ENCODE measurements at places on chromosomes 3 and 15.

GRCh38 chr3:194205675-194206133 is 69.8 kb downstream of the HES1 start:
- peak; percentile 63 for DNase-seq

DNA sequence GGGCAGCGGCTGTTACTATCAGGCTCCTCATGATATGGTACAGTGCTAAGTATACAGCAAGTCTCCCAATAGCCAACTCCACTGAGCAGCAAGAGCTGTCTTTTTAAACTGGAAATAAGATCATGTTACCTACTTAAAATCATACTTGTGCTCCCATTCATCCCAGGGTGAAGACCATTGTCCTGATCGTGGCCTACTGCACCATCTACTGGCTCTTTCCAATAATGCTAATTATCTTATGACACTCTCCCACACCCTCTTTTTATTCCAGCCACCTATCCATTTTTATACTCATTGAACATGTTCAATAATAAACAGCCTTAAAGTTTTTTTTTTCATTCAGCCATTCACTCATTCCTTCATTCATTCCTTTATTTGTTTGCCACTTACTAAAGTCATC is 117.7 kb downstream of the GBE1 start:
- no peak for DNase-seq

DNA sequence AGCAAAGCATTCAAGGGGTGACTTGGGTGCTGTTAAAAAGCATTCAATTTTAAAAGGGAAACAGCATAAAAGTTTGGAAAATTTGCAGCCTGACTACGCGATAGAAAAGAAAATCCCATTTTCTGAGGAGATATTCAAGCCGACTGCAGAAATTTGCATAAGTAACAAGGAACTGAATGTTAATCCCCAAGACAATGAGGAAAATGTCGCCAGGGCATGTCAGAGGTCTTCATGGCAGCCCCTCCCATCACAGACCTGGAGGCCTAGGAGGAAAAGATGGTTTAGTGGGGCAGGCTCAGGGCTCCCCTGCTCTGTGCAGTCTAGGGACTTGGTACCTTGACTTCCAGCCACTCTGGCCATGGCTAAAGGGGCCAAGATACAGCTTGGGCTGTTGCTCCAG is 93.1 kb downstream of the ISL2 start:
- DNase-seq = no peak

GRCh38 chr3:73786321-73786807 is 161.6 kb upstream of the PDZRN3 start:
- DNase-seq = no peak

DNA sequence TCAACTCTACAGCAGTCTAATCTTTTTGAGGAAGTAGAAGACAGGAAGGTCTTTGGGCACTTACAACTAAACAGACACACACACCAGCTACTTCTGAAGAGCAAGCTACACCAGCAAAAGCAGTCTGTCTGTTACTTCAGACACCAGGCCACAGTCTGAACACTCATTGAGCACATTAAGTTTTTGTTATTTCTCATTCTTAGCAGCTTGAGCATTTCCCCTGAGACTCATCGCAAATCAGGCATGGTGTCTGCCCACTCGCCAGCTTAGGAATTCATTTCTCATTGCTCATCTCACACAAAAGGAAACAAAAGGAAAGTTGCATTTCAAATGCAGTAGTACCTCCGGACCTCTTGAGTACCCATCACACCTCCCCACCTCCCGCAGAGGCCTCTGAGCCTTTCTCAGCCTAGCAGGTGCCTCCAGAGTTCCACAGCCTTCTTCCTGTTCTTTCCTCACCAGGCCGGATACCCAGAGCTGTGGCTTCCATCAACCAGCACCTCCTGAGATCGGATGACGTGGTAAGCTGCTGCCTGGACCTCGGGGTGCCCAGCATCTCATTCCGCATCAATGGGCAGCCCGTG is 302.0 kb downstream of the RYR3 start:
- DNase-seq = no peak

- no peak for DNase-seq
Measured at GRCh38 chr3:104907507-104907906, 459.2 kb upstream of the ALCAM start.

GRCh38 chr3:171364500-171364899 is 95.7 kb downstream of the TNIK start:
- no peak for DNase-seq

GRCh38 chr3:13064159-13064868 is 8.9 kb downstream of the IQSEC1 start:
- DNase-seq = no peak

GRCh38 chr15:70278644-70279043 is 180.9 kb upstream of the TLE3 start:
- no peak for DNase-seq

DNA sequence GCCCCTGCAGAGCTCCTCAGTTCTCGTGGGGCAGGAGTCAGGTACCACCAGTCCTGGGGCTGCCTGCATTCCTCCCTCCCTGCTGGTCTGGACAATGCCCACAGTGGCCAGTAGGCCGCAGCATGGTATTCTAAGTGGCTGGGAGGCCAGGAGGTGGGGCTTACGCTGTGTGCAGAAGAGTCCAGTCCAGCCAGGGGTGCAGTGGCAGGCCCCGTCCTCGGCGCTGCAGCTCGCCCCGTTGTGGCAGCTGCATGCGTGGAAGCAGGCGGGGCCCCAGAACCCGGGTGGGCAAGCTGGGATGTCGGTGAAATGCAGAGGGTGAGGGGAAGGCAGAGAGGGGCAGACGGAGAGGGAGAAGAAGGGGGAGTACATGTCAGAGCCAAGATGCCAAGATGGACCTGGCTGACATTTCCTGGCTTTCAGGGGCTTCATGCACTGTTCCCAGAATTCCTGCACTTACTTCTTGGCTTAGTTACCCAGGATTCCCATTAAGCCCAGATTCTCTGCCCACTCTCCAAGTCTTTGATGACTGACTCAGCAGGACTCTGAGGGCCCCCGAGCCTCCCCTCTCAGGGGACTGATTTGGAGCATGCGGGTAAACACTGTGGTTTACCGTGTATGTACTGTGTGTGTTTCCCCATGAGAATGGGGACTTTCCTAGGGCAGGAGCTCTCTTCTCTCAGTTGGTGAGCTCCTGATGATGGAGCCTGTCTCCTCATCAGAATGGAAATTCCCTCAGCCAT is 47.5 kb downstream of the RAB11A start:
- peak; percentile 63 for DNase-seq

GRCh38 chr3:119524931-119525662 is 26.8 kb downstream of the TIMMDC1 start:
- DNase-seq = no peak

DNA sequence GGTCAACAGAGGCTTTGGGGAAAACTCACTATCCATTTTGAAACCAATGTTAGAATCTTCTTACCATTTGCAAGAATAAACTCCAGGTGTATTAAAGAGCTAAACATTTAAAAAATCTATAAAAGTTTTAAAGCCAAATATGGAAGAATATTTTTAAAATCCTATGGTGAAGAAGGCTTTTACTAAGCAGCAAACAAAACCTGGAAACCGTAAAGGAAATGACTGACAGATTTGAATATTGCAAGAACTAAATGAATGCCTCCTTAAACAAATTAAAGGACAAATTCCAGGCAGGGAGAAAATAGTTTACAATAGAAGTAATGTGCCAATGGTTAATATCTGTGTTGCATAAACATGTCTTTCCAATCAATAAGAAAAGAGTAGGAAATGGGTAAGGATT is 68.1 kb downstream of the KLF15 start:
- no peak for DNase-seq

GRCh38 chr15:83015361-83015760 is 3.9 kb upstream of the C15orf40 start:
- DNase-seq = no peak

- no peak for DNase-seq
Measured at GRCh38 chr3:47404955-47405790, 24.4 kb downstream of the PTPN23 start.

All from right kidney (tissue), 9 donors.